ENCODE measurements at places on chromosomes 13 and 19. TPM values are rescaled to one million over a fixed set of nuclear protein-coding genes. Genes with fewer than 3 reads are reported as not detected.

Gene GDF15
- total RNA-seq: 165 TPM

Gene IRS2
- 4.4 TPM for total RNA-seq

Gene C13orf42
- total RNA-seq: not detected

Gene GPR4
- total RNA-seq: 30.3 TPM

Gene SIGLEC10
- not detected for total RNA-seq

Gene AMER2
- not detected for total RNA-seq

Gene SPRY2
- total RNA-seq: 27.9 TPM

Gene KLHL1
- total RNA-seq: not detected

Gene ZNF730
- total RNA-seq: 3.0 TPM

Gene ZNF525
- 3.7 TPM for total RNA-seq

Gene CYP4F2
- total RNA-seq: not detected

Gene CEACAM5
- total RNA-seq: not detected

Gene PSG1
- not detected for total RNA-seq

Gene WTIP
- 26.9 TPM for total RNA-seq

Gene LACC1
- 4.0 TPM for total RNA-seq

Gene KLF1
- not detected for total RNA-seq

Gene ZNF560
- not detected for total RNA-seq

Gene SLC8A2
- not detected for total RNA-seq

Gene ZNF888
- 2.9 TPM for total RNA-seq

Gene ZNF20
- total RNA-seq: 0.88 TPM

Gene STXBP2
- 87.6 TPM for total RNA-seq

Gene IGFL3
- total RNA-seq: not detected

Gene VSTM2B
- total RNA-seq: not detected

Gene ZNF587B
- total RNA-seq: 16.3 TPM

Gene FFAR2
- not detected for total RNA-seq

Gene ZNF101
- 12.8 TPM for total RNA-seq

Gene ZNF506
- 5.6 TPM for total RNA-seq

All from endothelial cell of umbilical vein (primary cell).